Hematopoietic multipotent progenitor cell treated with erythropoietin and hydrocortisone succinate and interleukin-3 and kit ligand, for 8 days (in vitro differentiated cells): ENCODE measurements at places on chromosomes 5 and 9.

- DNase-seq, result peak; percentile 31
Measured at GRCh38 chr5:1097381-1097987, 14.4 kb downstream of the SLC12A7 start.

GRCh38 chr9:128175102-128175563, 15.1 kb downstream of the BBLN start:
- no peak for DNase-seq

DNA sequence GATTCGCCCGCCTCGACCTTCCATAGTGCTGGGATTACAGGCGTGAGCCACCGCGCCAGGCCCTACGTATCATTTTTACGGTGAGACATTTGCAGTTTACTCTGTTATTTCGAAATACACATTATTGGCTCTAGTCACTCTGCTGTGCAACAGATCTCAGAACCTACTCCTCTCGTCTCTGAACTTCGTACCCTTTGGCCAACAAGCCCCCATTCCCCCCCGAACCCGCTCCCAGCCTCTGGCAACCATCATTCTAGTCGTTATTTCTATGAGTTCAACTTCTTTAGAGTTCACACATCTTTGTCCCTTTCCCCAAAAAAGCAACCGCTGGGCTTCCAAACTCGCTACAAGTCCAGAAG, 735 bp downstream of the PTGR1 start:
- peak; percentile 6 for DNase-seq

DNA sequence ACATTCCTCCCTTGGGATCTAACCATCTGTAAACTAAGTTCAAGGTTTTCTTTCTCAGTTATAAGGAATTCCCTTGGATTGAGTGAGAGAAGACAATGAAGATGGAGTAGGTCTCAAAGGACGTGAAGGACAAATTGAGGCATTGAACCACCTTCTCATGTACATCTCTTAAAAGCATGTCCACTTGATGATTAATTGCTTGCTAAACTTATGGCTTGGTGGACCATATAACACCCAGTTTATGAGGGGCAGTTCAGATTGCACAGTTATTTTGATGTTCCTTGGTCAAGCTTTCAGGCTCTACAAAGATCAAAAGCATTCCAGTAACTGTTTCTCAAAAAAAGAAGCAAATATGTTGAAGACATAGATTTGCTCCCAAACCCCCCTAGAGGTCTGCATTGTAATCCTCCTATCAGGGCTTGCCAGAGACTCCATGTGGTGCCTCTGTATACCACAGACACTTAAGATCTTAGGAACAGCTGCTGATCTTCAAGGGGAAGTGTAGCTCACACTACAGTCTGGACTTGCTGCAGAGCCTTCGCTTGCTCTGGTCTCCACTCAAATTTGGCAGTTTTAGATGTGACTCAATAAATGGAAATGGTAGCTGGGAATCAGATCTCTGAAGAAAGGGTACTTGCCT, 56.9 kb upstream of the ALDH1A1 start:
- peak; percentile 79 for DNase-seq

DNA sequence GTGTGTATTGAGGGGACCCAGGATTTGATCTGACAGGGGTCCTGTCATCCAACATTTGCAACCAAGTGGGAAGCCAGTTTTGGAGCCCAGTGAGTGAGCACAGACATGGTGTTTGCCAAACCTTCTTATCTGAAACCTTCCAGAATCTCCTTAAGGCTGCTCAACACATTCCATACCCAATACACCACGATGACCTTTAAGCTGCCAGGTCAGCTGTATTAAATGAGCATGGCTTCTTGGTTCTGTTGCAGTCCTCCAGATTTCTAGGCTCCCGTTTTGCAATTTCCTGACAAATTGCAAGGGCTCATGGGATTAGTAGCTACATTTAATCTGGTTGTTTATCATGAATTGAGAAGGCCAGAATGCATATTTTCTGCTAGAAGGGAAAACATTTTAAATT, 124.2 kb upstream of the ATP10B start:
- no peak for DNase-seq

DNA sequence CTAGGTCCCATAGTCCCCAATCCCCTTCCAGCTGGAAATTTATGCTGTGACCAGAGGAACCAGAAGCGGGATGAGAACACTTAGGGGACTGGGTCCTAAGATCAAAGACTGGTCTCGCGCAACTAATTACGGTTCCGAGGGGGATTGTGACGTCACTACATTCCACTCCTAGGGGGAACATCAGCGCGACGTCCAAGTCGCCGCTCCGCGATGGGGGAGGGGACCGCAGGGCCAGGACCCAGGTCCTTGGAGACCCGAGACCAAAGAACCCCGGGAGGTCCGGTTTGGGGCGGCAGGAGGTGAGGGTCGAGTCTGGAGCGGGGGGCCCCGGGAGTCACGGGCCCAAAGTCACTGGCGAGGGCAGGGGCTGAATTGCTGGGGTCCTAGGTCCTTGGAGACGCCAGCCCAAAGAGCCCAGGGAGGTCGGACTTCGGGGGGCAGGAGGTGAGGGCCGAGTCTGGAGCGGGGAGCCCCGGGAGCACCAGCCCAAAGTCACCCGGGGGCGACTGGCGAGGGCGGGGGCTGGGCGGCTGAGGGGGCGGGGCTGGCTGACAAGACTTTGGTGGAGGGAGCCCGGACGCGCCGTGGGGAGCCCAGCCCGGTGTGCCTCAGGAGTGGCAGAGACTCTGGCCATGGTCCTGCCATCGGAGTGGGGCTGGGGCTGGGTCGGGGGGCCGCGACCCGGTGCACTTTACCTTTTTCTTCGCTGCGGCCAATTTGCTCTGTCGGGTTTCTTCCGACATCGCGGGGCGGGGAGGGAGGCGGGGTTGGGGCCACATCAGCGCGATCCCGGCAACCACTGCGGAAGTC, at the start of gene GOLGA2:
Gene GOLGA2, minus strand, starts transcription at position 810 of the 810 bp plus-strand sequence. Its CDS starts 31 bp downstream, at position 779.
- DNase-seq, result no peak

- DNase-seq, result no peak
Measured at GRCh38 chr5:149333711-149334443, 11.4 kb upstream of the GRPEL2 start.

- DNase-seq, result no peak
Measured at GRCh38 chr5:145752947-145753346, 82.2 kb downstream of the PRELID2 start.

DNA sequence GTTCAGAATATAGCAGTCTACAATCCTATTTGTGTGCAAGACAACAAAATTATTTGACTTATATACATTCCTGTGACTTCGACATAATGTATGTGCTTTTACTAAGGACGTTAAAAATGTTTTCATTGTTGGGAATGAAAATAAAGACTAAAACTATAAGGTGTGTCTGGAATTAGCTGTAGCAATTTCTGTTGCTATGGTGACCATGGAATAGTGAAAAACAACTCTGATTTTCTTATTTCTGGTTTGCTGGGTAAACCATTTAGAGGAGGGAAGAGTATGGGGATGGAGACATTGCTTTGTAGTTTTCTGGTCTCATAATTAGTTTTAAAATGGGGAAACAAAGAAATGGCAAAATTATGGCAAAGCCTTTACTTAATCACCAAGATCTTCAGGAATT, 343.2 kb downstream of the SEMA5A start:
- no peak for DNase-seq

DNA sequence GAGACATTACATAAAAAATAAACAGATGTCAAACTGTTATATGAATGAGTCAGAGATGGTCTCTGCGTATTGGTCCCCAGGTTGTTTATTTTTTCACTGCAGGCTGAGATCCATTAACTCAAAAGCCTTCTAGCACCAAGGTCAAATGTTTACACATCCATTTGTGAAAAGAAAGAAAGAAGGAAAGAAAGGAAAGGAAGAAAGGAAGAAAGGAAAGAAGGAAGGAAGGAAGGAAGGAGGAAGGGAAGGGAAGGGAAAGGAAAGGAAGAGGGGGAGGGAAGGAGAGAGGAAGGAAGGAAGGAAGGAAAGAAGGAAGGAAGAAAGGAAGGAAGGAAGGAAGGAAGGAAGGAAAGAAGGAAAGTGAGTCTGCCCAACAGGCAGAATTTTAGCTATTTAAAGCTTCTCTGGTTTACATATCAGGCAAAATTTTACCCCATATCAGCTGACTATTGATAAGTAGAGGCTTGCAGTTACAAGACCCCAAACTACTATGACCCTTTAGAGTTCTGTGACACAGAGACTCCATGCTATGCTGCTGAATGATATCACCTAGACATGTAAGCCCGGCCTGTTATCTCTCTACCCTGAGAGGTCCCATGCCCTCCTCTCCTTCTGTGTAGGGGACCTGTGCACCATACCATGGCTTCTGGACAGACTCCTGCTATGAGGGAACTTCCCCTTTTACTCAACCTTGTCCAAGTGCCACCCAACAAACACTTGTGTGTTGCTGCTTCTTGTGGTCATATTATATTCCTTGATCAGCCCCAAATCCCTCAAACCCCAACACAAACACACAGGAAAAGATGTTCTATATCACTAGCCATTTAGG, 59.0 kb downstream of the DRD1 start:
- DNase-seq, result no peak

DNA sequence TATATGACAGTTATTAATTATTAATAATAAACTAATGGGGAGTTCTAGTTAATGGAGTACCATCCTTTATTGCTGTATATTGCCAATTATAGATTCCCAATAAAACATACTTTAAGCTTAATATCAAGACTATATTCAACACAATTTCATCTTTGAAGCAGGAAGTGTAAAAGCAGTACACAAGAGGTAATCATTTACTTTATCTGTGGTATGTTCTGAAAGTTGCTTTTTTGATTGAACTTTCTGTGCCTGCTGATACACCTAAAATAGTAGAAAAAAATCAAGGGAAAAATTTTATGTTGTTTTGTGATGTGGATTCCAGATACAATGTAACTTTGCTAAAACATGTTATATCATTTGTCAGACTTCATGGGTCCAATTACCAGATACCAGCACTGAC, 58.0 kb downstream of the ACO1 start:
- DNase-seq, result no peak

DNA sequence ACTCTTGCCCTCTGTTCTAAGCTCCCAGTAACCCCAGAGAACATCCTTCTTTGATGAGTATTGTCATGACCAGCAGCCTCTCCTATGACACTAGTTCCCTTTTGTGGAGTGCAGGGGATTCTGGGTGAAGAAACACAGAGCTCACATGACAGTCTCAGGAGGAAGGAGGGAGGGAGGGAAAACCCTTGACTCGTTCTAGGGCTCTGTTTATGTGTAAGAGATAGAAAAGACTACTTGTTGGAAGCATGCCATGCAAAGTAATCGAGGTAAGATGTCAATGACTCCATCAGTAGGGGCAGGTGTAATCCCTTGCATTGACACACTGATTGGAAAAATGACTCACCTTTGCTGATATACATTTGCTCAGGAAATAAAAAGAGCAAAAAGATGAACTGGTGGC, 190.2 kb upstream of the ELL2 start:
- DNase-seq, result no peak

- no peak for DNase-seq
Measured at GRCh38 chr9:114804505-114804904, 1.3 kb downstream of the TNFSF15 start.

GRCh38 chr9:105975886-105976645, 281.7 kb downstream of the TMEM38B start:
- DNase-seq, result no peak

DNA sequence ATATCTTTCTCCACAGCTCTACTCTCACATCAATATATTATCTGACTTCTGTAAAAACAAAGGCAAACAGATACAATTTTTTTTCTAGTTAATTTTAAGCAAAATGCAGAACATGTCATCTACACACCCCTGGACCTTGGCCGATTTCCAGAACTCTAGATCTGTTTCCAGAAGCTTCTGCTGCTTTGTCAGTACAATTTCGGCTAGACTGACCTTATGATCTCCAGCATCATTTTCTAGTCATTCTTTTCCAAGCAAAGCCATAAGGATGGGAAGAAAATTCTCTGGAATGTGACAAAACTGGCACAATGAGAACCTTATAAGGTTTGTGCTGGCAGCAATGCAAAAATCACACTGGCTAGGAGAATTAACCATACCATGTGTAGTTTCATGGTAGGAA, 132.8 kb upstream of the MPDZ start:
- no peak for DNase-seq

GRCh38 chr5:35047785-35048404, at the start of gene AGXT2:
TSS of gene AGXT2 (minus strand) at chr5:35047949. CDS start at chr5:35047892, 57 bp downstream.
- DNase-seq, result no peak
